ENCODE measurements at places on chromosomes 4 and X. TPM values are rescaled to one million over a fixed set of nuclear protein-coding genes. Genes with fewer than 3 reads are reported as not detected.

DNA sequence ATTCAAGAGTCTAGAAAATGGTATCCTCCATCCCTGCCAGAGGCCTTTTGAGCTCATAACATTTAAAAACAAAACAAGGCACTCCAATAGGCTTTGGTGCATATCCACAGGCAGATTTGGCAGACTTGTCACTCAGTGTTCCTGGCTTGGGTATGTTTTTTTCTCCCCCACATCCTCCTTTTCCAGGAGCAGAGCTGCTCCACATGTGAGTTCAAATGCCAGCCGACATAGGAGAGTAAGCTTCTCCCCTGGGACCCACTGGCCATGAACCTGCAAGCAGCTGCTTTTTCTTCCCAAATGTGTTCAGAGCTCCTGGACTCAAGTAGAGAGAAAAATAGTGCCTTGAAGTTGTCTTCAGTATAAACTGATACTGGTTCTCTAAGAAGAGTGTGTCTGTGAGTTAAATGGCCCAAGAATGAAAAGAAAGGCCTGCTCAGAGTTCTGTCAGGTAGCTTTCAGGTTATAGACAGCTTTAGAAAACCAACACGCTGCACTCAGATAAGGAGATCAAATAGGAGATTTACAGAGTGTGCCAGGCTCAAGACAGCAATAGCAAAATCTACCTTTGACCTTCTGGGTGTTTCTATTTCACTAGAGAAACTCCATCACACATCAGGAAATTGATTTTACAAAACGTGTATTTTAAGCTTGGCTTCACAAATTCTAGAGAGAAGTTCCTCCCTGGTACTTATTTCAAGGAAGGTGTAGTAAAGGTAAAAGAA is 162.5 kb upstream of the GALNT7 start:
- DNase-seq, result no peak

GRCh38 chr4:173490817-173491528 is 39.1 kb downstream of the HAND2 start:
- no peak for DNase-seq

- no peak for DNase-seq
These were observed 583.5 kb upstream of the FAT1 start for GRCh38 chr4:187307131-187307530.

GRCh38 chr4:123856689-123857545 is 460.3 kb downstream of the SPRY1 start:
- no peak for DNase-seq

H2BW2 gene
- not detected for total RNA-seq

Data from CD8-positive, alpha-beta T cell (primary cell).